Stimulated activated CD4-positive, alpha-beta T cell treated with anti-CD3 and anti-CD28 coated beads, Interleukin-4, amount 100 ng/mL, for 1 hour (primary cell): ENCODE measurements at places on chromosomes 13 and 19.

- no peak for DNase-seq
Observed at GRCh38 chr13:37534676-37535075, 63.9 kb downstream of the POSTN start.

GRCh38 chr19:36103040-36103626 is 7.8 kb upstream of the OVOL3 start:
- DNase-seq, result no peak

- no peak for DNase-seq
Observed at GRCh38 chr19:5339950-5340636, 519 bp downstream of the PTPRS start.

- DNase-seq, result peak; percentile 54
Observed at GRCh38 chr19:1624458-1624857, 19.2 kb upstream of the UQCR11 start.

DNA sequence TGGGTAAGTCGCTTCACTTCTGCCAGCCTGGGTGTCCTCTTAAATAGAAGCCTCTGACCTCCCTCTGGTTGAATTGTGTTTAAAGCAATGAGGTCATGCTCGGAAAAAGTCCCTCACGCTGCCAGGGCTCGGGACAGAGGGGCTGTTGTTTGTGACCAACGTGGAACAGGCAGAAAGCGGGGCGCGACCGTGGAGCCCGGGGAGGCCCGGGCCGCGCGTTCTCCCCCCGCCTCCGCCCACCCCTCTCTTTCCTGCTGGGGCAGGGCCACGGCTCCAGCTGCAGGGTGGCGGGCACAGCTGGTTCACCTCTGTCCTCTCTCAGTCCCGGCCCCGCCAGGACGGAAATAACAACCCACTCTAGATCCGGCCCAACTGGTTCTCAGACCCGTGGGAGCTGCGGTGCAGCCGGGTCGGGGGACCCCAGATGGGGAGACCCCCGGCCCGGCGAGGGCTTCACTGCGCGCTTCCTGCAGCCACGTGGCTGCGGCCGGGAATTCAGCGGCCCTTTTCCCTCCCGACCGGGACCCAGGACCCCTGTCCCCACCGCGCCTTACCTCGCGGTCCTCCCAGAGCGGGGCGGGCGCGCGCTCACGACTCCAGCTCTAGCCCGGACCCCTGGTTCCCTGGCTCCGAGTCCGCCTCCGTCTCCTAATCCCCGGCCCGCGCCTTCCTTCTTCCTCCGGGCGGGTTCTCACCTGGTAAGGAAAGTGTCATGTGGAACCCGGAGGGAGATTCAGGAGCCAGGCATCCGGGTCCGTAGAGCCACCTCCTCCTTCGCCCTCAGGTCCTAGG is 1.9 kb downstream of the CDC42EP5 start:
- DNase-seq, result no peak

DNA sequence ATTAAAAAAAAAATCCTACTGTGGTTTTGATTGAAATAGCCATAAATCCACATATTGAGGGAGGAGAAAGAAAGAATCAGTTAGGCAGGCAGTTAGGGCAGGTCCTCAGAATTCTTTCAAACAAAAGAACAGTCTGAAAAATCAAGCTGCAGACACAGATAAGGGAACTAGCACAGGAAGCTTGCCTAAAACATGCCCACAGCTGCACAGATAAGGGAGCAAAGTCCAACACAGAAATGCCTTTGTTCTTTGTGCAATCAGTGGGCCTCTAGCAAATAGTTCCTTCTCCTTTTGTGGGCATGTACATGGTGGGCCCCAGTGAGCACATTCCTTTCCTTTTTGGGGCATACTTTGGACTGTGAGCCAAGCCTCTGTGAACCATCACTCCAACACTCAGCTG is 42.7 kb downstream of the UTP14C start:
- no peak for DNase-seq

DNA sequence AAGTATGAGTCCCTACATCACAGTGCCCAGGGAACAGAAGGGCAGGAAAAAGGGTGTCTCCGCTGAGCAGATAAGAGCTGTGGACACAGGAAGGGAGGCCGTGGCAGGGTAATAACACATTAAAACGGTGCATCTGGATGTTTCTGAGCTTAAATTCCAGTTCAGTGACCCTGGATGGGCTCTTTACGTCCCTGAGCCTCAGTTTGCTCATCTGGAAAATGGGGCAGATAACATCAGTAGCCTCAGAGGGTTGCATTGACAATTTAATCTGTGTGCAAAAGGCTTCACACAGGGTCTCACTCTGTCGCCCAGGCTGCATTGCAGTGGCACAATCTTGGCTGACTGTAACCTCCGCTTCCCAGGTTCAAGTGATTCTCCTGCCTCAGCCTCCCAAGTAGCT is 58.1 kb downstream of the CELF5 start:
- DNase-seq, result no peak

GRCh38 chr19:10603873-10604459 is 16.9 kb upstream of the AP1M2 start:
- DNase-seq, result peak; percentile 16

- DNase-seq, result no peak
Observed at GRCh38 chr13:71624653-71625600, 242.1 kb downstream of the DACH1 start.

DNA sequence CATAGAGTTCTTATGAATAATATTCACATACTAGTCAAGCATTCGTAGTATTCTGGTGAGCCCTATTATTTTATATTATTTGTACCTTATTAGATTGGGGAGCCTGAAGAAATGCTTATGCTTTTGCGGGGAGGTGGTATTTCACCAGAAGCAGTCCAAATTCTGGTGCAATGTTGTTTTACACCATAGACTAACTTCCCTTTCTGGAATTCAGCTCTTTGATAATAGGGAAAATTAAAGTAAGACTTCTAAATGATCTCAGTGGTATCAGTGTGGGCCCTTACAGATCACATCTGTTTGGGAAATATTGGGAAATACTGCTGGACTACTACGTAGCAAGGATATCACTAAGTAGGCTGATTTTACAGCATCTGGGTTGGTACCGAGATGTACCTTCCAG is 34.2 kb downstream of the KCTD12 start:
- DNase-seq, result no peak

DNA sequence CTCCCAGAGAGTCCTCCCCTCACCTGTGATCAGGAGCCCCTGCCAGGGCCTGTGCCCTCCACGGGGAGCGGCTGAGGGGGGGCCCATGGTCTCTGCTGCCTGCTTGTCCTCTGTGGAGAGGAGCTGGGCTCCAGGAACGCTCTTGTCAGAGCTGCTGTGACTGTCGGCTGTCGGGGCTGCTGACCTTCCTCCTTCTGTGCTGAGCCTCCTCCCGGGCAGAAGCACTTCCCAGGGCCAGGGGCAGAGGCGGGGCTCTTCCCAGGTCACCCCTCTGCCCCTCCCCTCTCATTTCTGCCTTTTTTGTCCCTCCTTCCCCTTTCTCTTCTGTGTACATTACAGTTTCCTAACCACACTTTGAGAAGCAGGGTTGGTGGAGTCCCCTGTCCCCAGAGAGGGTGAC is at the start of gene CEACAM4:
CEACAM4 (minus strand) TSS at position 198 of the 400 bp plus-strand sequence; CDS start at position 87, 111 bp downstream.
- no peak for DNase-seq

DNA sequence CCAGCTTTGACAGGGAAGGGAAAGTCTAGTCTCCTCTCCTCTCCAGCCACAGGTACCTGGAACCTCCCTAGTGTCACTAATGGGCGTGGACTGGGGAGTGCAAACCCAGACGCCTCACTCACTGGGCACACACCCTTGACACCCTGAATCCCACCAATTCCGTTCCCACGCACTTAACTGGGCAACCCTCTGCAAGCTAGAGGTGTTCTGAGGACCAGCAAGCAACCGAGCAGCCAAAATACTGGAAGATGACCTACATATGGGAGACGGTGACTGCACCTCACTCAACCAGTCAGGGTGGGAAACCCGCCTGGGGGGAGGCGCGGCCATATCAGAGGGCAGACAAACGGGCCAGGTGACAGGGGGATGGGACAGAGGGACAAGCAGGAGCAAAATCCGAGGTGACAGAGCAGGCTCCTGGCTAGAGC is 991 bp downstream of the ABHD17A start:
- DNase-seq, result no peak

- peak; percentile 82 for DNase-seq
Observed at GRCh38 chr19:17751103-17751911, at the start of gene FCHO1. Gene FCHO1, plus strand, starts transcription at chr19:17751477. Its CDS starts 3,688 bp downstream, at chr19:17755165.

DNA sequence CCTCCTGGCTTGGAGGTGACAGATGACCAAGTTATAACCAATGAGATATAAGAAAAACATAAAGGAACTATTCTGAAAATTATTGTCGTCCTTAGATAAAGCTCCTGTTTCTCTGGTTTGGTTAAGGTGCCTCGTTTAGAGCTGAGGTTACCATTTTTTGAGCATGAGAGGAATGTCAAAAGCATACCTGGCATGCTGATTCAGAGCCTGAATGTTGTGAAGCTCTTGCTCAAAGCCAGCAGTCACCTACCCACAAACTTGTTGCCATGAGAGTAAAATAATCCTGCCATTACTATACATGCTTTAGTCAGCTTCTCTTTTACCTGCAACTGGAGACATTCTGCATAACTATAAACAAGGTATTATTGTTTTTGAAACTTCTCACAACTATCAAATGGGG is 1116.2 kb downstream of the DIAPH3 start:
- DNase-seq, result no peak
